CD8-positive, alpha-beta memory T cell (primary cell): ENCODE measurements at places on chromosomes 3 and 15. TPM values are rescaled to one million over a fixed set of nuclear protein-coding genes. Genes with fewer than 3 reads are reported as not detected.
A peak's percentile ranks its signal among the peaks of the same experiment; 100 is the strongest.

The ATP13A5 gene
- total RNA-seq, result not detected

DNA sequence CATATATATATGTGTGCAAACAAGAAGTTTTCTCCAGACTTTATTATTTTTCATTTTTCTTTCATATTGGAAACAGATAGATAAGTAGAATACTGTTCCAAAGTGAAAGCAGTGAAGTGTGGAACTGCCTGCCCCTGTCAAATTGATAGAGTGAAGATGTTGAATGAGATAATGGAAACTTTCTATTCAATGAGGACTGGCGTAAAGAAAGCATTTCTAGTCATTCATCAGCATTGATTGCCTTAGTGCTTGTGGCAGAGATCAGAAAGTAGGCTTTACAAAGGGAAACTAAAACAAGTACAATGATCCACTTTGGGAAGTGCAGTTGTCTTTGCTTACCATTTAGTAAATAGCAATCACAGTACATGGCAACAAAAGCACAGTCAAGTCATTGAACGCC lies 300.0 kb downstream of the CADM2 start:
- DNase-seq, result no peak

DNA sequence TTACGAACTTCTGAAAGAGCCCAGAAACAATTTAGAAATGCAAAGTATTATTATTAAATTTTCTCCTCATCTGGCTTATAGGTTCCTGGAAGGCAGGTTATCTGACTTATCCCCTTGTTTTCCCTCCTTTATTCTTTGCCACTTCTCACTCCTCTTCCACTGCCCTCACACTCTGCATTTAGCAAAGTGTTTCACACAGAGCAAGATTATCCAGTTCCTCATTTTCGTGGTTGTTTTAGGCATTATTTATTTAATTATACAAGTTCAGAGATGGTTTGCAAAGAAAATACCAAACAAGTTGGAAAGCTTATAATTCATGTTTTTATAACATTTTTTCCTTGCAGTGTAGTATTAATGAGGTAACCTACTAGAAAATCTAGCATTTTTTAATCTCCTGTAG lies 544.9 kb downstream of the NSUN3 start:
- DNase-seq, result no peak

DNA sequence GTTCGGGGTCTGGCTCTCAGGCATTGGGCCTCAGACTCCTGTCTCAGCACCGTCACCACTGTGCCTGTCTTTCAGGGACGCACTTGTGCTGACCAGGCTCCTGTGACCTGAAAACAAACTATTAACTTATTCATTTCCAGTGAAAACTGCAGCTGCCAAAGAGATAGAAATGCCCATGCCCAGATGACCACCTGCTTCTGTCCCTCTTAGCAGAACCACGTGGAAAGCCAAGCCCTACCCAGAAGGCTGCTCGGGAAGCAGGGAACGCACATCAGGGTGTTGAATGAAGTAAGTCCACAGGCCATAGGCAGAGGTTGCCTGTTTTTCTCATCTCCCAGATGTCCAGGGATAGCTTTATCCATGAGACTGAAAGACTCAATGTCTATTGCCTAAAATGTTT lies 219.3 kb downstream of the EBLN2 start:
- DNase-seq, result no peak

GRCh38 chr15:66598095-66598815 lies 32.5 kb upstream of the LCTL start:
- no peak for DNase-seq

The TNFSF10 gene
- 38.2 TPM for total RNA-seq

- DNase-seq, result no peak
Measured at GRCh38 chr3:102573483-102574028, 138.7 kb downstream of the ZPLD1 start.

DNA sequence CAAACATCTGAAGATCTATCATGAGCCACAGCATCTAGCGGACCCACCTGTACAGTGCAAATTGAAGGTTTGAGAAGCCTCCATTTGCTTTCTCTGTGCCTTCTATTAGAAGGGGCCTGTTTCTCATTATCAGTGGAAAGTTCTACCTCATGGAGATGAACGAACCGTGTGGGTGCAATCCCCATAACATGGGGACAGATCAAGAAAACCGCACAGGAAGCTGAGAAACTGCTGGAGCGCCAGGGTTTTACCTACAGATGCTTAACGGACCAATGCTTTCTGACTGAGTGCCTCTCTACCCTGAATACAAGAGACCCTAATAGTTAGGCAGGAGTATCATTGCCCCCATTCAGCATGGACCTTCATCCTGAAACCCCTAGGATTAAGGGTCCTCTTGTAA lies 53.5 kb downstream of the CYP19A1 start:
- no peak for DNase-seq

The TICRR gene
- 14.0 TPM for total RNA-seq

DNA sequence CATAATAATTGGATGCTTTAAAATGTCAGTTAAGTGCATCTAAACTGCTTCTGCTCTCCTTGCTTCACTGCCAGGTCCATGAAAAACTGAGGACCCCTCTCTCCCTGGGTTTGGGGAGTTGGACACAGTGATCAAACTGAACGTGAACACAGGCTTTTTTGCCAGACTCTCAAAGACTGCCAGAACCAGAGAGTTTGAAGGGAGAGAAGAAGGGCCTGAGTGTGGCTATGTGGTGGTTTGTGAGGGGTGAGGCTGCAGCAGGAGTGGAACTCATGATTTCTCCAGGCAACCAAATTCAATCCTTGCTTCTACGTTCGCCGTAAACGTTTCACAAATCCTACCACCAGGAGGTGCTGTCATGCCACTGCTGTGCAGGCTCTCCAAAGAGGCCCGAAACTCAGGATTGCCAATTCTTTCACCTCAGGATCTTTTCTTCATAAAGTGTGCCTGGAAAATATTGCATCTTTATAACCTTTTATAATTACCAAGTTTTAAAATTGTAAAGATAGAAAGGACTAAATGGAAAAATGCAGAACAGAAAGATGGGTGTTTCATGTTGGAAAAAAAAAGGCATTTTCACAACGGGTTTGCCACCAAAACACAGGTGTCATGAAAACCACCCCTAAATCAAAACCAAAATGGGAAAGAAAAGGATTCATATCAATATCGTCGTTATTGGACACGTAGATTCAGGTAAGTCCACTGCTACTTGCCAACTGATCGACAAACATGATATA lies 19.7 kb downstream of the TM4SF4 start:
- no peak for DNase-seq

- no peak for DNase-seq
Measured at GRCh38 chr15:70045045-70045444, 52.7 kb downstream of the TLE3 start.

DNA sequence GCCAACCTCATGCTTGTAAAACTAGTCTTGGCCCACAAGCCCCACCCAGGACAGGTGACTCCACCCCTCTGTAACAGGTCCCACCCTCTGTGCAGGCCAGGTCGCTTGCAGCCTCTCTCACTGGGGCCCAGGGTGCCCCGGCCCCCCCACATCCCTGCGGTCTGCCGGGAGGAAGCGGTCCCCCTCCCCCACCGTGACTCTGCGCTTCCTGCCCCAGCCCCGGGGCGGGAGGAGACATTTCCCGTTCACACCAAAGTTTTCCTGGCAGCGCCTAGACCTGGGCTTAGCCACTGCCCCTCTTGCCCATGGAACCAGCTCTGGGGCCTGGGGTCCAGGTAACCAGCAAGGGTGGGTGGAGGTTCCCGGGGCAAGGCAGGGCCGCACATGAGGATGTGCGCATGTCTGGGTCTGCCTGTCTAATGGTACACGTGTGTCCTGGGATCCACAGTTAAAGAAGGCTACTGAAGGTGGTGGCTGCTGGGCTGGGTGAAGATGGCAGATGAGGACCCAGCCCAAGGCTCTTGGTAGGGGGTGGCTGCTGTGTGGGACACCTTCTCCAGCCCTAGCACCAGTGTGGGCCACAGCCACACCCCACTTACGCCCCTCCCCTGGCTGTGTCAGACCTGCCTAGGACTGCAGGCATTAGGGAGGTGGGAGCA lies 8.4 kb downstream of the NBEAL2 start:
- DNase-seq, result peak; percentile 92

GRCh38 chr3:125000661-125001060 lies 55.1 kb downstream of the HEG1 start:
- no peak for DNase-seq

DNA sequence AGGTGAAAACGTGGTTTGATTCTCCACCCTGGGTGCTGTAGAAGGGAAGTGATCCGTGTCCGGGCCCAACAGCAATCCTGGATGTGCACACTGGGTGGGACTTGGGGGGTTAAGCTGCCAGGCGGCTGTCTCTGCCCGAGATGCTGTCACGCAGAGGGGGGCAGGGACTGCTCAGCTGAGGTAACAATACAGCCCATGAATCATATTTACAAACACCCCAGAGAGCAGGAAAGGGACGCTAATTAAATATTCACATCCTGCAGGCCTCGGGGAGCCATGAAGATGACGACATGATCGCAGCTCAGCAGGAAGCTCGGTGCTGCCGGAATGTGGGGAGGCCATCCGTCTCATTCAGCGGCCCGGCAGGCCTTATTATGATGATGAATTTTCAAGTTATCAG lies 17.9 kb upstream of the CRABP1 start:
- no peak for DNase-seq

GRCh38 chr3:62277450-62277849 lies 95.9 kb downstream of the FEZF2 start:
- DNase-seq, result no peak

DNA sequence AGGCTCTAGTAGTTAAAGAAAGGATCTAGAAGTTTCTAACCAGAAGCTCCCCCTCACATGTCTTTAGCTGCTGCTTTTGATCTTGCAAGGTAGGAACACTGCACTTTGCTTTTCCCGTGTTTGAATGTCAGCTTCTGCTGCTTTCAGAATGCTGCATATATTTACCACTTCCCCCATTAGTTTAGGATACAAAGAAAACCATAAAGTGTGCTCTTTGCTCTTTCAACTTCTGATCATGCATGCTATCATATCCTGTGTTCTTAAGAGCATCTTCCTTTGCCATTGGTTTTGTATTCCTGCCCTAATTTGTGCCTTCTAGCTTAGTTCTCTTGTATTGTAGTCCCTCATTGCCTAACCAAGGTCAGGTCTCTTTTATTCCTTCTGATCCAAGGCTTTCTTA lies 43.3 kb downstream of the ZNF609 start:
- no peak for DNase-seq

DNA sequence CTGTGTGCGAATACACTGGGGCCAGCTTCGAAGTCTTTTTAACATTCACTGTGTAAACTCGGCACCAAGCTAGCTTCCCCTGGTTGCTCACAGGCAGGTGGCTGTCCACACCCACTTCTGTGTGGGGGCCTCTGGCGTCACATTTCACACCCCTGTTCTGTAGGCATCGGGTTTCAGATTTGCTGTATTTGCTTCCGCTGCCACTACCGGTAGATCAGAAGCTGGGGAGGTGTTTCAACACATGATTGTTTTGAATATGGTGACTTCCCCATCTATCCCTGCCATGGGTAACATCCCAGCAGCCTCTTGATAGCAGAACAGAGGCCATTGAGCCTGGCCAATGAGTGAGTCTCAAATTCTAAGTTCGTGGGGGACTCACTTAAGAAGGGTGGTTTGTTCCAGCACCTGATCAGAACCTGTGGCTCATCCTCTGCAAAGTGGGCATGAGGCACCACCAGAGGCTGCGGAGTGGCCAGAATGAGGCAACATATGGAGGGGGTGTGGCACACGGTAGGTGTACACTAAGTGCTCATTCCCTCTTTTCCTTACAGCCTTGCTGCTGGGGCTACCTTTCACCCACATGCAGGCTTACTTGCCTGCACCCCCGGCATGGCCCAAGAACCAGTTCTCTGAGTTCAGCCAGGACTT lies 61.5 kb downstream of the IQSEC1 start:
- DNase-seq, result peak; percentile 76

The MCF2L2 gene
- 2.8 TPM for total RNA-seq

The MANF gene
- 204 TPM for total RNA-seq

GRCh38 chr3:149314807-149315578 lies 18.4 kb downstream of the TM4SF18 start:
- no peak for DNase-seq

DNA sequence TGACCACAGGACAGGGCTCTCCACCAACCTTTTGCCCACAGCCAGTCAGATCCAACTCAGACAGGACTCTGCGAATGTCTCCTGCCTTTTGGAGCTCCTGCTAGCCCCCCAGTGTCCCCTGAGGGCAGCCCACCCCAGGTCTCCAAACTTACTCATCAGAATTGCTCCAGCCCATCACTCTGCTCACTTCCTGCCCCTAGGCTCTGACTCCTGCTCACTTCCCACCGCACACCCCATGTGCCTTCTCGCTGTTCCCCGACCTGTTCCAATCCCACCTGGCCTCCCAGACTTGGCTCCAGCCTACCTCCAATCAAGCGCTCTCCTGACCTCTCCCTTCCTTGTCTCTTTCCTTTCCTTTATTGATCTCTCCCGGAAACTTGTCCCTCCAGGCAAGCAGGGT lies 5.9 kb upstream of the STRA6 start:
- no peak for DNase-seq

GRCh38 chr3:27861046-27862036 lies 139.2 kb upstream of the EOMES start:
- peak; percentile 49 for DNase-seq

- no peak for DNase-seq
Measured at GRCh38 chr15:51503003-51503402, 119.6 kb downstream of the DMXL2 start.

GRCh38 chr15:63948436-63948835 lies 97.8 kb downstream of the DAPK2 start:
- DNase-seq, result no peak

- no peak for DNase-seq
Measured at GRCh38 chr15:96583671-96584070, 253.2 kb downstream of the NR2F2 start.

- no peak for DNase-seq
Measured at GRCh38 chr3:186171521-186171920, 62.6 kb upstream of the ETV5 start.

The VILL gene
- 14.7 TPM for total RNA-seq

GRCh38 chr15:51369451-51369761 lies 28.0 kb downstream of the GLDN start:
- no peak for DNase-seq

- no peak for DNase-seq
Measured at GRCh38 chr15:80948651-80949292, 40.8 kb downstream of the MESD start.

The CPLX3 gene
- total RNA-seq, result not detected

- no peak for DNase-seq
Measured at GRCh38 chr3:70374179-70374578, 61.7 kb upstream of the MDFIC2 start.

GRCh38 chr3:128078322-128078721 lies 26.1 kb downstream of the SEC61A1 start:
- DNase-seq, result no peak

DNA sequence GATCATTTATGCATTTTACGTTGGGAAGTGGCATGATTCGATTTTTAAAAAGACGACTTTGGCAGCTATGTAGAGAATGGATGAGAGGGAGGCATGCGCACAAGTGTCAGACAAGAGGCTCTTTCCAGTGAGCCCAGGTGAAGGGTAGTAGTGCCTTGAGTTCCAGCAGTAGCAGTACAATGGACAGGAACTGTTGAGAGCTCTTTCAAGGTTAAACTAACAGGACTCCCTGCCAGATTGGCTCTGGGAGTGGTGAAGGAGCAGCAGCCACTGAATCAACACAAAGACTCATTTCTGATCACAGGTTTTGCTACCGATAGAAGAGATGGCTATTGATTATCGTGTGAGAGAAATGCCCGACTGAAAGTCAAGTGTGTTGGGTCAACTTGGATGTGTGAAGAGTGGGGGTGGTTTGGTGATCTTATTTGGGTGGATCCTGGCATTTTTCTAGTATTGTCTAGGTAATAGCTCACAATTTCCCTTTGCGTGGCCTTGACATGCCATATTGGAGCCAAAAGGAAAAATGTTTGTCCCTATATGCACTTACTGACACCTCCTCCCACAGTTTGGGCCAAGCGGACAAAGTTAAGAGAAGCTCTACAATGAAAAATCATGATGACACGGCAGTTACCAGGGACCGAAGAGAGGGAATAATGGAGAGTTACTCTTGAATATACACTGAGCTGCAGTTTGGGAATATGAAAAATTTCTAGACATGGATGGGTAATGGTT lies 81.6 kb upstream of the MDFIC2 start:
- DNase-seq, result no peak
